ENCODE measurements at places on chromosomes 5 and 9.

DNA sequence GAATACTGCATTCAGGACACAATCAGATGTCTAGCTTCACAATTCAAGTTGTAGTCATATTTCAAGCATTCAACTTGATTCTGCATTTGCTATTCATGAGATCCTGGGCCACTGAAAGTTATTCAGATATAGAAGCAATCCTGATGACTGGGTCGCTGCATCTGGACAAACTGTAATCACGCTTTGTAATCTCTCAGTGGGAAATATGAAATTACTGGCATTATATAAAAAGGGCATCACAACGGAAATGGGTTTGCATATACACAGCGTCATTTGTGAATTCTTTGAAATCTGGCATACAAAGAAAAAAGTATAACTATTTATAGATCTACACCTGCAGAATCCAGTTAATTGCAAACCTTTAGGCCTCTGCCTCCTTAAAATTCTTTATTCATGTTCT is 102.2 kb downstream of the PARP8 start:
- no peak for DNase-seq

GRCh38 chr5:151706906-151707305 is 20.2 kb upstream of the SPARC start:
- DNase-seq = no peak

- no peak for DNase-seq
These were observed 141.5 kb downstream of the GABRG2 start for GRCh38 chr5:162209005-162209605.

GRCh38 chr5:58266402-58266801 is 193.5 kb downstream of the PLK2 start:
- no peak for DNase-seq

DNA sequence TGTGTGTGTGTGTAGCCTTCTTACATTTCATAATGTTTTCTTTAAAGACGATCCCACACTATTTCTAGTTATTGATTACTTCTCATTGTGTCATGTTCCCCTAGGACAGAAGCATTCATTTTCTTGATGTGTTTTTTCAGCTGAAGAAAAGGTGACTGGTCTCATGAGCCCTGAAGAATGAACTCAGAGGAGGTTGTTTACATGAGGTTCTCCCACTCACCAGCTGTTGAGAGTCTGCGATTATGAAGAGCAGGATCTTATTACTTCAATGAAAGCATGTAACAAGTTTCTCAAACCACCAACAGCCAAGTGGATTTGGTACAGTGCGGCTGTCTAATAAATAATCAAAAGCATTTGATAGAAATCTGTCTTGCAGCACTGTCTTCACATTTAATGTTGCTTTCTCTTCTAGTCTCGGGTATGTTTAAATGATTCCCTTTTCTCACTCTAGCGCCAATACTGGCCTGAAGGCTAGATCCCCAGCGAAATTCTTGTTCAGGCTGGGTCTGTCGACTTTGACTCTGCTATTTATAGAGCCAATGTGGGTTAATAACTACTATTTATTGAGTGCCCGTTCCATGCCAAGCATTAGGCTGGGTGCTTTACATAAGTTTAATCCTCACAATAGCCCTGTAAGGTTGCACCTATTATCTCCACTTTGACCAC is 9.6 kb upstream of the FSD1L start:
- no peak for DNase-seq

- no peak for DNase-seq
These were observed 93.6 kb downstream of the ARHGEF28 start for GRCh38 chr5:73719632-73720031.

All from COR-L47 (cell line).